A549 treated with CORT108297 at 1 μM for 4 hours (cell line): ENCODE measurements at places on chromosomes 11 and 22. TPM values are rescaled to one million over a fixed set of nuclear protein-coding genes. Genes with fewer than 3 reads are reported as not detected.

The OR9G4 gene
- total RNA-seq = not detected in 5 replicates

The FOLR3 gene
- 0.13 to 0.26 TPM in 2 of 5 replicates, not detected in the others for total RNA-seq

The HBG1 gene
- total RNA-seq = not detected in 5 replicates

The CYB5R3 gene
- total RNA-seq = 86.9 to 120 TPM (median 116 TPM) in 5 replicates

The NXPE4 gene
- not detected in 5 replicates for total RNA-seq

The C11orf71 gene
- total RNA-seq = 3.3 to 4.6 TPM (median 3.8 TPM) in 5 replicates

The SAA2 gene
- 0.22 to 0.24 TPM (median 0.22 TPM) in 3 of 5 replicates, not detected in the others for total RNA-seq

The SPA17 gene
- total RNA-seq = 17.3 to 31.0 TPM (median 17.9 TPM) in 5 replicates

The ANKK1 gene
- 0.03 to 0.05 TPM (median 0.04 TPM) in 3 of 5 replicates, not detected in the others for total RNA-seq

The TESMIN gene
- 5.2 to 7.3 TPM (median 5.9 TPM) in 5 replicates for total RNA-seq

The FDXACB1 gene
- total RNA-seq = 1.3 to 1.7 TPM (median 1.6 TPM) in 5 replicates

The MFNG gene
- total RNA-seq = 1.4 to 3.5 TPM (median 2.5 TPM) in 5 replicates

The EHF gene
- total RNA-seq = 0.58 to 0.81 TPM (median 0.69 TPM) in 5 replicates
